Uterine smooth muscle cell (primary cell): ENCODE measurements at places on chromosomes 16 and 17. TPM values are rescaled to one million over a fixed set of nuclear protein-coding genes. Genes with fewer than 3 reads are reported as not detected.

ACSM5 gene
- 0.50 and 0.66 TPM in 2 replicates for total RNA-seq

UMOD gene
- total RNA-seq: not detected in 2 replicates

PERCC1 gene
- total RNA-seq: not detected in 2 replicates

ADAM11 gene
- 0.75 and 0.77 TPM in 2 replicates for total RNA-seq

KRTAP17-1 gene
- total RNA-seq: 0.12 and 0.33 TPM in 2 replicates

AATK gene
- 0.11 and 0.50 TPM in 2 replicates for total RNA-seq

CLEC18B gene
- total RNA-seq: 0.25 and 0.33 TPM in 2 replicates
